Activated CD4-positive, alpha-beta T cell treated with anti-CD3 and anti-CD28 coated beads, Interleukin-10, Interleukin-2, amounts not matched to agents 100 ng/mL and 50 ng/mL, durations not matched to agents 16 hours and 8 hours (primary cell): ENCODE measurements at places on chromosomes 5 and 9.

- DNase-seq = peak; percentile 39
Observed at GRCh38 chr9:22452415-22453010, 5.9 kb downstream of the DMRTA1 start.

GRCh38 chr5:78546276-78546996, 102.1 kb downstream of the LHFPL2 start:
- DNase-seq = no peak

- peak; percentile 5 for DNase-seq
Observed at GRCh38 chr9:77981332-77981731, 50.3 kb downstream of the GNAQ start.

- no peak for DNase-seq
Observed at GRCh38 chr5:135537271-135537670, 1.5 kb upstream of the NEUROG1 start.

DNA sequence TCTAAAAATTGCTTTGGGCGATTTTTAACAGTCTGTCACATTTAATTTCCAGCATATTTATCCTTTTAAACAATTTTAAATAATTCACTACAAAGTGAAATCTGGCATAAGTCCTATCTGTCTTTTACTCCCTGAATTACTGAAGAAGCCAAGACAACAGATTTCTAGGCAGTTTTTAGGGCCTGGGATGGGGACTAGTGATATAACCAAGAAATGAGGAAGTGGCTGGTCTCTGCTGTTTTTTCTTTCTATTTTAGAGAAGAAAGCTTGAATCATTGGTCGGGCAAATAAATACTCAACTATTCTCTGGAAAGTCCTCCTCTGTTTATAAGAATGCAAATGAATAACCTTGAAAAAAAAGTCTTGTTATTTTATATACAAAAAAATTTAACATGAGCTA, 79.7 kb upstream of the SSBP2 start:
- no peak for DNase-seq

- peak; percentile 89 for DNase-seq
Observed at GRCh38 chr5:175696139-175696854, 38.4 kb downstream of the HRH2 start.

GRCh38 chr5:33153831-33154230, 286.9 kb upstream of the TARS1 start:
- no peak for DNase-seq

DNA sequence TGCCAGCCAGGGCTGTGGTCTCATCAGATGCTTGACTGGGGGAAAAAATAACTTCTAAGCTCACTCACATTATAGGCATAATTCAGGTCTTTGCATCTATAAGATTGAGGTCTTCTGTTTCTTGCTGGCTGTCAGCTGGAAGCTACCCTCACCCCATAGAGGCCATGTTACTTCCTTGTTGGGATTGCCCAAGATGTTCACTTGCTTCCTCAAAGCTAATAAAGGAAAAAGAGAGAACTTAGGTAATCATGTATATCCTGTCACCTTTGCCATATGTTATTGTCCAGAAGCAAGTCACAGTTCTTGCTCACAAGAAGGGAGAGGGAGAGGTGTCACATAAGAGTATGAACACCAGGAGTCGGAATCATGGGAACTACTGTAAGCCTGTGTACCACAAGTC, 38.7 kb upstream of the ANKRD34B start:
- no peak for DNase-seq

- DNase-seq = no peak
Observed at GRCh38 chr5:113692891-113693457, 179.5 kb downstream of the YTHDC2 start.

GRCh38 chr9:100281676-100282387, 70.9 kb downstream of the TEX10 start:
- DNase-seq = no peak

GRCh38 chr5:146607659-146608332, 91.8 kb upstream of the GPR151 start:
- no peak for DNase-seq

GRCh38 chr5:88666761-88667495, 216.1 kb downstream of the MEF2C start:
- DNase-seq = no peak

GRCh38 chr9:117929868-117930267, 225.7 kb downstream of the TLR4 start:
- DNase-seq = no peak

DNA sequence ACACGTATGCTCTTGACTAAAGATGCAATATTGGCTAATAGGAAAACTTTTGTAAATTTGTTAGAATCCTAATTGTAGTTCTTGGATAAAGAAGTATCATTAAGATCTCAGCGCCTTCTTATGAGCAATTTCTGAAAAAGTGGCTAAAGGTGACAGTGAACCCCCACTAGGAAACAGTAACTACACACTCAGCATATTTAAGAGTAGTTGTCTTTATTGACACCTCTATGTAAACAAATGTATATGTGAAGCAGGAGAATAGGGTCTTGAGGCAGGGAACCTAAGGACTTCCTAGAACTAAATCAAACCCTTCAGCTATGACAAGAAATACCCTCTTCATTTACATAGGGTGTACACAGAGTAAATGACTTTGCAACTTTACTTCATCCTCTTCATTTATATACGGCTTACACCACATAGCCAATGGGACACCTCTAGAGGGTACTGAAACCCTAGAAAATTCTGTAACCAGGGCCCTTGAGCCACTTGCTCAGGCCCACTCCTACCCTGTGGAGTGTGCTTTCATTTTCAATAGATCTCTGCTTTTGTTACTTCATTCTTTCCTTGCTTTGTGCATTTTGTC, 2.8 kb downstream of the NIPSNAP3A start:
- DNase-seq = no peak

- no peak for DNase-seq
Observed at GRCh38 chr9:4430432-4431261, 59.6 kb upstream of the SLC1A1 start.

DNA sequence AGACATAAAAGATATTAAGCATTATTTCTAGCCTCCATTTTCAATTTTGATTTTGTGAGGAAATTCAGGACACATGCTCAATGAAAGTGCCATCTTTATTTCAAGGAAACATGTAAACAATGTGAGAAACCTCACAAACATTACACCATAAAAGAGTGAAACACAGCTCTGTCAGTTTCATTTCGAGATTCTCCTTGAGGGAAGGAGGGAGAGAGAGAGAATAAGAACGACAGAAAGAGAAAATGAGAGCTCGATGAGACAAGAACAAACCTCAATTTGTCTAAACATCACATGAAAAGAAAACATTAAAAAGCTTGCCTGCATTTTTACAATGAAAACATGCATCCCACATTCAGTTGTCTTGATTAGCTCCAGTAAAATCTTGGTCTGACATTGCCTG, 553.5 kb upstream of the MEF2C start:
- DNase-seq = no peak

DNA sequence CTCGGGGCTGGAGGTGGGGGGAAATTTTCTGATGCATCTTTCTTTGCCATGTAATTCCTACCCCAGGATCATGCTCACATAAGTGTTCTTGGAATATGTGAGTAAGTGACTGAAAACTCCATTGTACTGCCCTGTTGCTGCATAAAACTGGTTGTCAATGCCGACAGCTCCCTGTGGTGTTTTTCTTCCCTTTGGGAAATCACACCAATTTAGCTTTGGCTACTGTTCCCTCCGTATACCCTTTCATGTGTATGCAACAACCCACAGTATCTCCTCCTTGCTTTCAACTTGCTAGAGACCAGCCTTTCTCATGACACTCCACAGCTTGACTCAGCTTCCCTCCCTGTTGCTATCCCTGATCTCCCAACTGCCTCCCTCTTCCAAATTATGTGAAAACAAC, 240.6 kb downstream of the TRIM32 start:
- no peak for DNase-seq

DNA sequence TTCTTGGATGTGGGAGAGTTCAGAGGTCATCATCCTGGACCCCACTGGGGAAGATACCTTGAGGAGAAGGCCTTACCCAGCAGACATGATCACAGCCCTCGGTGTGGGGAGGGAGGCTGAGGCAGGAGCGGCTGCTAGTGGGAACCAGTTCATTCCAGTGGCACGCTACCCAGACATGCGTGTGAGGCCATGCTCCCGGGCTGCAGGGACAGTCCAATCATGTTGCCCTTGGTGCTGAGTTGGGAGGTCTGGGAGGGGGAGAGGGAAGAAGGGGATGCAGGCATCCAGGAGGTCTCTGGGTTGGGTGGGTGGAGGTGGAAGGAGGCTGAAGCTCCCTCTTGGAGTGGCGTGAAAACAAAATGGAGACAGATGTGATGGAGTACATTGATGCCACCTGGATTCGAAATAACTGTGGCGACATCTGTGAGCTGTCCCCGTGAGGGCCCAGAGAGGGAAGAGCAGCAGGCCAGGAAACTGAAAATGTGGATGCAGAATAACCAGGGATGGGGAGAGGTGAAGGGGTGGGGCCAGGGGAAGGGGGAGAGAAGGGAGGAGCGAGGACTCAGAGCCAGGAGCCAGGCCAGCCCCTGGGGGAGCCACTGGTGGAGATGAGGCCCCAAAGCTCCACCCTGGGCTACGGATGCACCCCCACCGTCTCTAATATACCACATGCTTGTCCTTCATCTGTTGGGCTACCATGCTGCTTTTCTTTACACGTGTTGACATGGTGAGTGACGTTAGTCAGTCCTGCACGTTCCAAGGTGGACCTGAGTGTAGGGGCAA, 16.2 kb downstream of the NDUFS6 start:
- no peak for DNase-seq

- DNase-seq = no peak
Observed at GRCh38 chr9:34321451-34321850, 7.6 kb downstream of the KIF24 start.

DNA sequence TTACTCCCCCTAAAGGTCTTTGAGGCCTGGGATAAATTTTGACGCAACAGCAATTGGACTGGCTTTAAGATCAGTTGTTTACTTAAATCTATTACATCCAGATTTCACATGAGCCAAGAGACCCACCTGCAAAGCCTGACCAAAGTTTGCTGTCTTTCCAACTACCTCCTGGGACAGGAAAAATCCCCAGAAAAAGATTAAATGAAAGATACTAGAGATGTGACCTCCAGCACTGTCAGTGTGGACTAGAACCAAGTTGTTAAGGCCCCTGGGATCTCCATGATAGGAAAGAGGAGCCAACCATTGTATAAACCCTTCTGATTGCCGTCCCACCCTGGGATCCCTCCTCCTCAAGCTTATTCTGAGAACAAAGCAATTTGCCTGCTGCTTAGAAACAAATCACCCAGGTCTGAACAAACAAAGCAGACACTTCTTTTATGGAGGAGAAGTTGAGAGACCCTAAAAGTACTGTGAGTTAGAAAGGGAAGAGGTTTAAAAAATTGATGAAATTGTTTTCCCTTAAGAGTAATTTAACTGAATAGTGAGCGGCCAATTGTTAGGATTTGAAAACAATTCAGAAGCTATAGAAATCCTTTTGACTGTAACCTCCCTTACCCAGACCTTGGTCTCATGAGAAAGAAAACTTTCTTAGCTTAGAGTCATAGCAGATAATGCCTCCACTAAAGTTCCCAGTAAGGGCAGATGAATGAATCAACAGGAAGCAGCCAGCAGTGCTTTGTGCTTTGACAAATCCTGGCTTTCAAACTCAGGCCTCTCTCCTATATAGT, 255.2 kb downstream of the TMEM167A start:
- no peak for DNase-seq

DNA sequence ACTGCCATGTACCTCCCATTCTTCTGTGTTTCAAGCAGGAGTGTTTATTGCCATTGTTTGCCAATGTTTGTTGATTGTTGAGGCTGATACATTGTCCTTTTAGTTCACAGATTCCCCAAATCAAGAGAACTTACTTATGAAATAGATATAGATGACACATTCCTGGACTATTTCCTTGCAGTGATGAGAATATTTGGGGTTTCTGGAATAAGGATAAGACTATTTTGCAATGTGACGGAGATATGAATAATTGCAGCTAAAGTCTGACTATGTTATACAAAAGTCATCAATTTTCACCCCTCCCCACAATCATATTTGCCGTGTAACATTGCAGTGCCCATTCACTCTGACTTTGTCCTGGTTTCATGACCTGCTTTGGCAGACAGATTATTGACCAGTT, 460.8 kb downstream of the CDH10 start:
- no peak for DNase-seq

DNA sequence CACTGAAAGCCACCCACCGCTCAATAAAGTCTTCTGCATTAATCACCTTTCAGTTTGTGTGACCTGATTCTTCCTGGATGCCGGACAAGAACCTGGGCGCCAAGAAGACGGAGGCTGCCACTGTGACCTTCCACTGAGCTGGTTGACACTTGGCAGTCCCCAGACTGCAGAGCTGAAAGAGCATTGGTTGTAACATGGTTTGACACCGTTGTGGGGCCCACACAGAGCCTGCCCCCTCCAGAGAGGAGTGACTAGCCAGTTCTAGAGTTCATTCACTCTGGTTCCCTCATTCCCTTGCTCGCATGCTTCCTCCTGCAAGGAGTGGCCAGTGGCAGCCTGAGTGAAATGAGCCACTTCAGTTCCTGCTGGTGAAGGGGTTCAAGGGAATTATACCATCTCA, 86.2 kb upstream of the ANXA1 start:
- DNase-seq = no peak

- no peak for DNase-seq
Observed at GRCh38 chr5:73954381-73954780, 328.4 kb downstream of the ARHGEF28 start.

- no peak for DNase-seq
Observed at GRCh38 chr5:102666164-102666946, 88.8 kb upstream of the PAM start.

DNA sequence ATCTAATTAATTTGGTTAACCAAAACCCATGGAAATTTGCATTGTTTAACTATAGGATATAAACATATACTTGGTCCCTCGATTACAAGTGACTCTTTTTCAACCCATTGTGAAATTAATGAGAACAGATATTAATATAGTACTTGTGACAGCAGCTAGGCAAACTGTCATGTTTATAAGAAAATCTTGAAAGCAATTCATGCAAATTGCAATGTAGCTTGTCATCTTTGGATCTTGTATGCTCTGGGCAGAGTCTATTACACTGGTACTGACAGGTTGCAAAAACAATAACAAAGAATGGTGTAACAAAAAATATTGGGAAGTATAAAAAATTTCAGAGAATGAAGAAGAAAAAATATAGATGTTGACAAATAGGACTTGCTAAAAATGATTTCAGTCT, 941.0 kb downstream of the DNAH5 start:
- no peak for DNase-seq

GRCh38 chr5:80973027-80973426, 12.9 kb downstream of the RASGRF2 start:
- DNase-seq = no peak

DNA sequence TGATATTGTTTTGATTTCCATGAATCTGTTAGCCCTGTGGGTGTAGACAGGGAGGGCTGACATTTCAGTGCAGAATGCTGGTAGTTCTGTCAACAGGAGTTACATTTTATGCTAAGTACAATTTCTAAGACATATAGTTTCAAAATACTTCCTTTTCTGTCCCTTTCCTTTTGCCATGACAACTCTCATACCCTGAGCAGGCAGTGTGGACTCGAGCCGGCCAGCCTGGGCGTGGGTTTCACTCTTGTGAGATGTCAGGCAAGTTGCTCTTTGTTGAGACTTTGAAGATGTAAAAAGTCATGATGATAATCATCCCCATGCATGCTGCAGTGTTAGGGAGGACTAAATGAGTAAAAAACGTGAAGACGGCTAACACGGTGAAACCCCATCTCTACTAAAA, 197.9 kb downstream of the CFAP90 start:
- DNase-seq = no peak
